Breast epithelium (tissue), 4 donors: ENCODE measurements at places on chromosomes 3 and 15.

DNA sequence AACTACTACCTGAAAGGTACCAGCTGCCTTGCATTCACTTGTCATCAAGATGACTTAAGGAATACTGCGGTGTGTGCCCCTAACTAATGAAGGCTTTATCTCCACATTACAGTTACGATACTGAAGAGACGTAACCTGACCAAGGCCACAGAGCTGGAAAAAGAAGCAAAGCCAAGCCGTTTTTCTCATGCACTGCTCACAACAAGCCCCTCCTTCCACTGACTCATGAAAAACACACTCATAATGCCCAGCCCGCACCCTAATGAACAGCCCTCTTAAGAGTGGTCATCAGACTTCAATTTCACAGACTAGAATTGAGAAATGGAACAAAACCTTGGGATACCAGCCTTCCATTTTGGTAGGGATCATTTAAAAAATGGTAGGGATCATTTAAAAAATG, 11.6 kb downstream of the PSMD6 start:
- no peaks in the 10 kb centered on the region for H3K27me3 ChIP-seq
- DNase-seq: no peak
- no peak overlapping the region for H3K27ac ChIP-seq
- no peak overlapping the region for H3K4me3 ChIP-seq

- no peak overlapping the region for H3K4me3 ChIP-seq
- H3K27ac ChIP-seq: no peak overlapping the region
- no peaks in the 10 kb centered on the region for H3K27me3 ChIP-seq
- no peaks in the 10 kb centered on the region for H3K36me3 ChIP-seq
- no peaks in the 10 kb centered on the region for H3K4me1 ChIP-seq
- DNase-seq: no peak
Observed at GRCh38 chr15:52042051-52042851, 23.2 kb downstream of the MAPK6 start.

GRCh38 chr3:168472783-168473182, 377.1 kb upstream of the GOLIM4 start:
- no peaks in the 10 kb centered on the region for H3K27me3 ChIP-seq
- no peak overlapping the region for H3K4me3 ChIP-seq
- H3K4me1 ChIP-seq: no peaks in the 10 kb centered on the region
- H3K36me3 ChIP-seq: no peaks in the 10 kb centered on the region
- DNase-seq: no peak
- H3K27ac ChIP-seq: no peak overlapping the region

GRCh38 chr15:26628071-26628470, 144.8 kb downstream of the GABRB3 start:
- no peak overlapping the region for H3K4me3 ChIP-seq
- H3K4me1 ChIP-seq: no peaks in the 10 kb centered on the region
- no peak overlapping the region for H3K27ac ChIP-seq
- no peaks in the 10 kb centered on the region for H3K27me3 ChIP-seq

- H3K4me1 ChIP-seq: no peaks in the 10 kb centered on the region
- no peaks in the 10 kb centered on the region for H3K27me3 ChIP-seq
- peak overlapping the region; percentile 75 for H3K4me3 ChIP-seq
- peak; percentile 90 for DNase-seq
- H3K27ac ChIP-seq: peak overlapping the region; percentile 96
Observed at GRCh38 chr15:45200799-45201556, 13.2 kb upstream of the SHF start.

DNA sequence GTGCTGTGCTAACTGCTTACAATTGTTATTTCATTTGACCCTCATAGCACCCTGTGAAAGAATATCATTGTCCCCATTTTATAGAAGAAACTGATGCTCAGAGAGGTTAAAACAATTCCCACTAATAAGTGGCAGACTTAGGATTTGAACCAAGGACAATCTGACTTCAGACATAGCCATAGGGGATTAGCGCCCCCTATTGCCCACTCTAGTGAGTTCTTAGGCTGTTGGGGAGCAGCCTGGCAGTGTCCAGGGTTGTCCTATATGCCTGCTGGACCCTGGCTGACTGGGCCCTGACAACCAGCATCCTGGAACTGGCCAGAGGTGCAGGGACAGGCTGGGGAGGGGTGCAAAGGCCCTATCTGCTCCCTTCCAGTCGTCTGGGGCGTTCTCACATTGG, 15.4 kb downstream of the DPH3 start:
- no peaks in the 10 kb centered on the region for H3K4me1 ChIP-seq
- no peaks in the 10 kb centered on the region for H3K27me3 ChIP-seq
- H3K4me3 ChIP-seq: no peak overlapping the region

DNA sequence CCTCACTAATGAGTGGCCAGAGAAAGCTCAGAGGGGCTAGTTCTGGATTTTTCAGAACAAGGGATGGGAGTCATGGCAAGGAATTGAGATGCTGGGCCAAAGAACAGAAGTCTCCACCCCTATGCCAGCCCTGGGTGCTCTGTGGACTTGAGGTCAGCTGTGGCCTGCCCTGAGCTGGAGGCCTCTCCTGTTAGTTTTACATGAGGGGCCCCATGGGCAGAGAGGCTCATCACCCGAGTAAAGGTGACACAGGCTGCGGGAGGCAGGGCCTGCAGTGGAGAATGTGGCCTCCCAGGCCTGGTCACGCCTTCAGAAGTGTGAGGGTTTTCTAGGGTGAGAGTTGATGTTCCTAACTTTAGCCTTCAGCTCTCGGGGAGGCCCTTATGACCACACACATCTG, 44.9 kb downstream of the ABHD5 start:
- no peaks in the 10 kb centered on the region for H3K27me3 ChIP-seq
- no peak overlapping the region for H3K27ac ChIP-seq
- H3K36me3 ChIP-seq: no peaks in the 10 kb centered on the region
- no peak overlapping the region for H3K4me3 ChIP-seq

GRCh38 chr3:152315623-152316022, 46.9 kb downstream of the MBNL1 start:
- peaks cover 4% of the 10 kb centered on the region for H3K4me1 ChIP-seq
- H3K4me3 ChIP-seq: peak overlapping the region; percentile 16
- peak overlapping the region; percentile 75 for H3K27ac ChIP-seq
- H3K36me3 ChIP-seq: no peaks in the 10 kb centered on the region

GRCh38 chr15:81085213-81085612, 48.9 kb upstream of the CFAP161 start:
- no peaks in the 10 kb centered on the region for H3K27me3 ChIP-seq
- no peak overlapping the region for H3K4me3 ChIP-seq
- DNase-seq: no peak
- H3K36me3 ChIP-seq: no peaks in the 10 kb centered on the region
- no peak overlapping the region for H3K27ac ChIP-seq
- H3K4me1 ChIP-seq: no peaks in the 10 kb centered on the region

- no peak overlapping the region for H3K27ac ChIP-seq
- no peaks in the 10 kb centered on the region for H3K27me3 ChIP-seq
- DNase-seq: no peak
- no peak overlapping the region for H3K4me3 ChIP-seq
- H3K4me1 ChIP-seq: no peaks in the 10 kb centered on the region
- H3K36me3 ChIP-seq: no peaks in the 10 kb centered on the region
Observed at GRCh38 chr15:100997442-100997841, 78.3 kb downstream of the LRRK1 start.

DNA sequence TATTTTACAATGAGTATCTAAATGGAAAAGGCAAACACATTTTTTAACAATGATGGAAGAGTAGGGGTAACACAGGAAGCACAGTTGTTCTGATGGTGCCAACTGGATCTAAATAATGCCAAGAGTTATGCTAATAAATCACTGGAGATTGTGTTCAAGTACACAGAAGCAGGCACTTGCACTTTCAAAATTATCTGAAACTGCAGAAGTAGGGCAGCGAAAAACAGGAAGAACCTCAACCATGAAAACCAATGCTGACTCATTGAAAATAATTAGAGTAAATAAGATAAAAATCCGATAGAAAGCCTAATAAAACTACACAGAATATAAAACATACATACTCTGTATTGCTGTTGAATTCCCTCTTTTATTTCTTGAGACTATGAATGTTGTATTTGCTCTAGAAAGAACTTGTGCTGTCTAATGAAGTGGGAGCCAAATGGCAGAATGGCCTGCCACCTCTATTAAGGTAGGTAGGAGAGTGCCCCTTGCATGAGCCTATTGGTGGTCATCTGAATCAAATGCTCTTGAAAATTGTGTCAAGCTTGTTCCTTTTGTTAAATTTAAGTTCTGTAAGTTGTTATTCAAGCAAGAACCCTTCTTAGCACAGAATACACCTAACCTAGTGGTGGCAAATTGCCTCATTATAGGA, 93.7 kb downstream of the ABI3BP start:
- no peaks in the 10 kb centered on the region for H3K27me3 ChIP-seq
- no peak for DNase-seq
- H3K4me3 ChIP-seq: no peak overlapping the region
- no peak overlapping the region for H3K27ac ChIP-seq
- H3K36me3 ChIP-seq: no peaks in the 10 kb centered on the region
- H3K4me1 ChIP-seq: no peaks in the 10 kb centered on the region

GRCh38 chr15:42226648-42227047, 18.5 kb upstream of the VPS39 start:
- H3K4me3 ChIP-seq: no peak overlapping the region
- no peak overlapping the region for H3K27ac ChIP-seq
- DNase-seq: no peak
- H3K27me3 ChIP-seq: no peaks in the 10 kb centered on the region
- H3K36me3 ChIP-seq: peaks cover 6% of the 10 kb centered on the region
- H3K4me1 ChIP-seq: no peaks in the 10 kb centered on the region

DNA sequence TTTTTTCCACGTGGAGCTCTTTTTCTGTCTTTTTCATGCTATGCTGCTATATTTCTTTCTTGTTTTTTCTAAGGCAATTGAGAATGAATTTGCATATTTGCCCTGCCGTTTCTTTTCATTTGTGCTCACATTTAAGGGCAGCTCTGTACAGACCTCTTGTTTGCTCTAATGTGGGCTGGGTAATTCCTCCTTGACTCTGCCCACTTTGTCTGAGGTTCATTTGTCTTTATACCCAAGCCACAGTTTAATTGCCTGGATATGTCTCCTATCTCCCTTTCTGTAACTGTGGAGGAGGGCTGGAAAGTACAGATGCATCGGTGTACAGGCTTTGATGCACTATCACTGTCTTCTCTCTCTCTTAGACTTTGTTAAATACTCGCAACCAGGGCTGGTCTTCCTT, 195.9 kb downstream of the EPHB1 start:
- DNase-seq: no peak
- H3K4me3 ChIP-seq: no peak overlapping the region
- no peaks in the 10 kb centered on the region for H3K36me3 ChIP-seq
- no peaks in the 10 kb centered on the region for H3K27me3 ChIP-seq
- no peak overlapping the region for H3K27ac ChIP-seq
- H3K4me1 ChIP-seq: no peaks in the 10 kb centered on the region

DNA sequence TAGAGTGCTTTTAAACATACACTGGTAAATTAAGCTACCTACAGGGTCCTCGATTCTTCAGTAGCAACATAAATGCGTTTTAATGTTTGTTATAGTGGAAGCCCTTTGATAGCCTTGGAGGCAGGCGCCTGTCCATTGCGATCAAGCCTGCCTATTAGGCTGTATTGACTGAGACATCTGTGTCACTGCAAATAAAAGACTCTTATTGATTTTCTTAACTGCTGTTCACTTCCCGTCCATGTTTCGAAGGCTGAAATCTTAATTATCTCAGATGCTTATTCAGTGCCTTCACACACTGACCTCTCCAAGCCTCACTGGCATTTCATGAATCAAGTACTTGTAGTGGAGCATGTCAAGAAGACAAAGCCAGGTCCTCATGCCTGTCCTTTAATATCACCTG, 51.1 kb downstream of the MAP2K5 start:
- no peaks in the 10 kb centered on the region for H3K4me1 ChIP-seq
- H3K4me3 ChIP-seq: no peak overlapping the region
- no peak overlapping the region for H3K27ac ChIP-seq
- no peaks in the 10 kb centered on the region for H3K27me3 ChIP-seq
- H3K36me3 ChIP-seq: no peaks in the 10 kb centered on the region
- DNase-seq: no peak

DNA sequence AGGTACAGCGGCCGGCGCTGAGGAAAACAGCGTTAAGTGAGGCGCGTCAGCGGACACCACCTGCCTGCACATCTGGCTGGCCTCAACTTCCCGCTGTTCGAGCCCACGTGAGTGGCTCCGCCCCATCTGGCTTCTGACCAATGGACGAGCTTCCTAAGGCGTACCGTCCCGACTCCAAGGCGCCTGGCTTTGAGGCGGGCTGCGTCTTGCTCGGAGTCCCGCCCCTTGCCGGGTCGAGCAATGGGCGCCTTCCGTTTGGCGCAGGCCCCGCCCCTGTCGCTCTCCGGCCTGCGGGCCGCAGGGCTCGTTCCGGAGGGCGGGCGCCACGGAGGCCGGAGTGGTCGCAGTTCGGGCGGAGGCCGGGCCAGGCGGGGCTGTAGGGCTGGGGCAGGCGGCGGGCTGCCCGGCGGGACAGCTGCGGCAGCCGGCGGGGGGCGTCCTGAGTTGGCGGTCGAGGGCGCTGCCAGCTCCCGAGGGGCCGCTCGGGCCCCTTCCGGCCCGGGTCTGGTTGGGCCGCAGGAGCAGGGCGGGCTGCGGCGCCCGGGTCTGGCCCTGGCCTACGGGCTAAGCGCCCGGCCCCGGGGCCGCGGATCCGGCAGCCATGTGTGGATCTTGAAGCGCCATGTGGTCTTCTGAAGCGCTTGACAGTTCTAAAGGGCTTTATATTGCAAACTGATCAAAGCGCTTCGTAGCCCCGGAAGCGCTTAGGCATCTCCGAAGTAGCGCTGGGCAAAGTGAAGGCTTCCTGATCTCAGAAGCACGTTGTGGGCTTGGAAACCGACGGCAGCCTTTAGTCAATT, at the start of gene TATDN2:
TSS of gene TATDN2 (plus strand) at position 276 of the 800 bp plus-strand sequence. CDS start 742 bp downstream, outside the sequence.
- no peaks in the 10 kb centered on the region for H3K27me3 ChIP-seq
- H3K4me3 ChIP-seq: peak within 1 kb of the TSS; percentile 97
- peak; percentile 92 for DNase-seq
- H3K4me1 ChIP-seq: peaks cover 6% of the 10 kb centered on the region
- H3K27ac ChIP-seq: peak within 1 kb of the TSS; percentile 92

GRCh38 chr3:128800241-128801187, 74.5 kb downstream of the RAB7A start:
- no peaks in the 10 kb centered on the region for H3K27me3 ChIP-seq
- H3K36me3 ChIP-seq: no peaks in the 10 kb centered on the region
- peak overlapping the region; percentile 64 for H3K27ac ChIP-seq
- DNase-seq: no peak

GRCh38 chr3:130854208-130854864, 39.5 kb upstream of the ATP2C1 start:
- no peak for DNase-seq
- no peak overlapping the region for H3K27ac ChIP-seq
- H3K4me3 ChIP-seq: no peak overlapping the region
- no peaks in the 10 kb centered on the region for H3K27me3 ChIP-seq
- H3K4me1 ChIP-seq: no peaks in the 10 kb centered on the region
- H3K36me3 ChIP-seq: no peaks in the 10 kb centered on the region

GRCh38 chr3:14798231-14798630, 20.5 kb upstream of the FGD5 start:
- no peak overlapping the region for H3K4me3 ChIP-seq
- no peak for DNase-seq
- no peaks in the 10 kb centered on the region for H3K4me1 ChIP-seq
- no peaks in the 10 kb centered on the region for H3K36me3 ChIP-seq
- H3K27me3 ChIP-seq: no peaks in the 10 kb centered on the region
